ENCODE measurements at places on chromosomes 13 and 19.

DNA sequence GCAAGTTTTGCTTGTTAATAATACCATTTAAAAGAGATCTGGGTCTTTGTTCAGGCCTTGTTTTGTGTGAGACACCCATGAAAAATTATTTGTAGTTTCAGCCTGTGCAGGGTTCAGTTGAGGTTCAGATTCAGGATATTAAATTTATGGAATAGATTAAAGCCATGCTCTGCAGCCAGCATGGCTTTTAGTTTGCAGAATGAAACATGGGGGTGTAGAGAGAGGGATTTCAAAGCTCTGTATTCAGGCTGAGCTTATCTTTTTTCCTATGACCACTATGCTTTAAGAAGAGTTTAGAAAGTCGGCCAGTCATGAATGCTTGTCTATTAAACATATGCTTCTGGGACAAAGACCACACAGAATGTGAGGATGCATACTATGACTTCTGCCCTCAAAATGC lies 73.6 kb downstream of the DCLK1 start:
- DNase-seq, result no peak

DNA sequence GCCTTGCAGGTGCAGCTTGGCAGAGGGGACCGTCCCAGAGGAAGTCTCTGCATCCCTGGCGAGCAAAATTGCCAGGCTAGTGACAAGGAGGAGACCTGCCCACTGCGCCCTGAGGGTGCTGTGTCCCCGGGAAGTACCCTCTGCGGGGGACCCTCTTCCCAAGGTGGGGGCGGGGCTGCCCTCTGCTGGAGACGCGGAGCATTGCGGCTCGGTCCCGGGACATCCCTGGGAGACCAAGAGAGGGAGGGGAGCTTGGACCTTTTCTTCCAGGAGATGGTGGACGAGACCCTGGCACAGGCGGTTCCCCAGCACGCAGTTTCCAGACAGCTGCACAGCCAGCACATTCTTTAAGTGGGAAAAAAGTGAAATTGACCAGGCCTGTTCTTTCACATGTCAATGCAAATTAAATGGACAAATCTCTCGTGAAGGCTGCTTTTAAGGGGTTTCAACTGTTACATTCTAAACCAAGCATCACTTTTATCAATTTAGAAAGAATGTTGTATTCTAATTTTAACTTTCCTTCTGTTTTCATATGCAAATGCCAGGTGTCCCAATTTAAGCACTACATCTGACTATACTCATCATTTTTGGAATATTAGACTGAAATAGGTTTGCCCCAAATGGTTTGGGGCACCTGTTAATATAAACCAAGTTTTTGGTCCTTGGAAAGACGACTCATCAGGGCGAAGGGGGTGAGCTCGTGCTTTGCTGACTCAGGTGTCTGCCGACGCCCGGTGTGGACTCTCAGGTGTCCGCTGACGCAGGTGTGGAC lies 60.7 kb downstream of the MCF2L start:
- DNase-seq, result peak; percentile 11

DNA sequence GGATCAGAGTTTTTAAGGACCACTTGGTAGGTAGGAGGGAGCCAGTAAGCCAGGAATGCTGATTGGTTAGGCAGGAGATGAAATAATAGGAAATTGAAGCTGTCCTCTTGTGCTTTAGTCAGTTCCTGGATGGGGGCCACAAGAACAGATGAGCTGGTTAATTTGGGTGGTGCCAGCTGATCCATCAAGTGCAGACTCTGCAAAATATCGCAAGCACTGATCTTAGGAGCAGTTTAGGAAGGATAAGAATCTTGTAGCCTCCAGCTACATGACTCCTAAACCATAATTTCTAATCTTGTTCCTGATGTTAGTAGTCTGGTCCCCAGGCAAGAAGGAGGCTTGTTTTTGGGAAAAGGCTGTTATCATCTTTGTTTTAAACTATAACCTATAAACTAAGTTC lies 117.9 kb upstream of the GPR12 start:
- no peak for DNase-seq

DNA sequence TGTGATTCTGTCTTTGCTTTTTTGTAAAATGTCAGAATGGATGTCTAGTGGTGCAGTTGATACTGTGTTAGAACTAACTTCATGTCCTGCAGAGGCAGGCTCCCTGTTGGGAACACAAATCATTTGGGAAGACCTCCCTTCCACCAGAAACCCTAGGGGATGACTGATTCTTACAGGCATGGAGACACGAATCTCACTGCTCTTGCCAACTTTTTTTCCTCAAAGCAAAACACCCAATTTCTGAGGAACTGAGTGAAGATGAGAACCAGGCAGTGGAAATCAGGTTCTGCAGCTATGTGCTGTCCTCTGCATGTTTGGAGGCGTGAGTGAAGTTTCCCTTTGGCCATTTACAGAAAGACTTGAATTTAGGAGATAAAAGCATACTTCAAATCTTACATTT lies 87.5 kb upstream of the CSNK1A1L start:
- DNase-seq, result no peak

- no peak for DNase-seq
These were observed 14.5 kb downstream of the KLK4 start for GRCh38 chr19:50896591-50897190.

DNA sequence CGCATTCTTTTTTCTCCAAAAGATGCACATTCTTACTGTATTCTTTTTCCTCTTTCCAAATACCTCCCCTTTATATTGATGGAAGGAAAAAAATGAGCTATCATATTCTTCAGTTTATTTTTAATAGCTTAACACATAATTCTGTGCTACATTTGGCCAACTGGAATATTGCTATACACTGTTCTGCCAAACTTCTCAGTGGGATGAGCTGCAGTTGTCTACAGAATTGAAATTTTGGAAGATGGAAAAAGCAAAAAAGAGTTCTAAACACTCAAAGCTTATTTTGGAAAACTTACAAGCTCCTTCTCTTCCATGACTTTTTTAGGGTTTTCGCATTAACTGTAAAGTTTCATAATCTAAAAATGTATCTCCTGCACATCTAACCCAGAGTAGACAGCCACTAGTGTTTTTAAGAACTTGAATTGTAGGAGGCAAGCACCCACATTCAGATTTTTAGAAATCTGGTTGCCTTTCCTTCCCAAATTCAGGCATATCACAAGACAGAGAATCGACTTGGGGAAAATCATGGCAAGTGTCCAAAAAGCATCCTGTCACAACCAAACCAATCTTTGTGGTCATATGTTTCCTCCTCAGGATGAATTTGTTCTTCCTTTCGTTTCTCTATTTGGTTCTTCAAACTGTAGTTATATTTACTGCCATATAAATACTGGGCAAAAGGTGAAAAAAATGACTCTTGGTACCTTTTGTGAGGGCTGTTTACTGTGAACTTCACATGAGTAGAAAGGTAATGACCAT lies 111.4 kb upstream of the FRY start:
- no peak for DNase-seq

- DNase-seq, result no peak
These were observed 73.2 kb upstream of the KCTD15 start for GRCh38 chr19:33723512-33723911.
